ENCODE measurements at places on chromosomes 1 and 21. TPM values are rescaled to one million over a fixed set of nuclear protein-coding genes. Genes with fewer than 3 reads are reported as not detected.

DNA sequence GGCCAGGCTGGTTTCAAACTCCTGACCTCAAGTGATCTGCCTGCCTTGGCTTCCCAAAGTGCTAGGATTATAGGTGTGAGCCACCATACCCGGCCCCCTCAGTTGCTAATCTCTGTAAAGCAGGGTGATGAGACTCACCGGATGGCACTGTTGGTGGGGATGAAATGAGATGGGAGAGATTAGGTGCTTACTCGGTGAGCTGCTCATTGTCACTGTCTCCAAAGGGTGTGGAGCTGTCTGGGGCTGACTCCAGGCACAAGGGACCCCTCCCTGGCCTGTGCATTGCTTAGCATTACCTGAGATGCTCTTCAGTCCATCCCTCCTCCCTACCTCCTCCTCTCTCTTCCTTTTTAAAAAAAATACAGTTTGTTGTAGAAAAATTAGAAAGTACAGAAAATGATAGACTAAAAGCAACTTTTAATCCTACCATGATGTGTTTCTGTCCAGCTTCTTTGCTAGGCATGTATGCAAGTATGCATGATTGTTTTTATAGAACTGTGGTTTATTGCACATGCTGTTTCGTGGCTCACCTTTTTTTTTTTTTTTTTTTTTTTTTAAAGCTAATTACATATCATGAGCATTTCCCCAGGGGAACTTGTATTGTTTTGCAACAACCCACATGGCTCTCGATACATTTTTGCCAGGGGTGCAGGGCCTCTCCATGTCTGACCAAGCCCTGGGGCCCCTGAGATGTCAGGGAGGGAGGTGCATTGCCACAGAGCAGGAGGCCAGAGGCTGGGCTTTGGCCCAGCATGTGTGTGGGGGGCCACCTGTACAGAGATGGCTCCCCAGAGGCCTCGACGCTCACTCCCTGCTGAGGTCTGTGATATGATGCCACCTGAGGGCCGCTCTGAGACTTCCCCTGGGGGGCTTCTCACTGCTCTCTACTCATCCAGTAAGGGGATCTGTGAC lies 55.4 kb downstream of the ARHGEF10L start:
- DNase-seq: no peak
- H3K4me3 ChIP-seq: no peak overlapping the region
- peaks cover 3% of the 10 kb centered on the region for H3K36me3 ChIP-seq
- H3K27ac ChIP-seq: no peak overlapping the region

DNA sequence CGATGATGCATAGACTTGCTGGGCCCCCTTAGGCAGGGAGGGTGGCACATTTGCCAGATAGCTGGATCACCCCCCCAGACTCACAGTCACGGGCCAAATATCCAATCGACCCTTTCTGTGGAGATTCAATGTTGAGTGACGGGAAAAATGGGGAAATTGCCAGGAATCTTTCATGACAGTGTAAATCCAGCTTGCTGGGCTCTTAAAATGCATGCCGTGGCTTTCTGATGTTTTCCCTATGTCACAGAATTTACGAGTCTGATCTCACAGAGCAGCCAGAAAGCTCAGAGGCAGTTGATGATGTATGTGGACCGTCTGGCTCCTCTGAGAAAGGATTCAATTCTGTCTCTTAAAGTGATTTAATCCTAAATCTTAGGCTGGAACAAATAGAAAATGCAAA lies 150.1 kb upstream of the ZNF644 start:
- no peak for DNase-seq
- H3K4me3 ChIP-seq: no peak overlapping the region

DNA sequence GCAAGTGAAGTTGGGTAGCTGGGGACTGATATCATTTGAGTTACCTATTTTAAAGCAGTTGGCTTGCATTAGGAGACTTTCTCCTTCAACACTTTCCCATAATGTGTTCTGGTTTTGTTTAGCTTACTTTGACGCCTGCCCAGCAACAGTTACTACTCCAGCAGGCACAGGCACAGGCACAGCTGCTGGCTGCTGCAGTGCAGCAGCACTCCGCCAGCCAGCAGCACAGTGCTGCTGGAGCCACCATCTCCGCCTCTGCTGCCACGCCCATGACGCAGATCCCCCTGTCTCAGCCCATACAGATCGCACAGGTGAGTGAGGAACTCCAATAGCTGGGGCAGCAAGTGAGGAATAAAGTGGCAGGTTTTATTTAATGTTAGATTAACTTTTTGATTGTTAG lies 144.3 kb downstream of the CD247 start:
- no peak for DNase-seq
- peaks cover 5% of the 10 kb centered on the region for H3K4me1 ChIP-seq
- H3K4me3 ChIP-seq: no peak overlapping the region
- peaks cover 12% of the 10 kb centered on the region for H3K36me3 ChIP-seq
- H3K27ac ChIP-seq: no peak overlapping the region
- H3K27me3 ChIP-seq: no peaks in the 10 kb centered on the region

GRCh38 chr1:79264285-79264684 lies 257.8 kb upstream of the ADGRL4 start:
- peaks cover 22% of the 10 kb centered on the region for H3K4me1 ChIP-seq
- peaks cover 2% of the 10 kb centered on the region for H3K36me3 ChIP-seq
- no peak for DNase-seq
- no peaks in the 10 kb centered on the region for H3K27me3 ChIP-seq
- H3K27ac ChIP-seq: no peak overlapping the region
- no peak overlapping the region for H3K4me3 ChIP-seq

GRCh38 chr1:111908011-111908621 lies 81.4 kb downstream of the KCND3 start:
- peaks cover 38% of the 10 kb centered on the region for H3K4me1 ChIP-seq
- H3K27ac ChIP-seq: no peak overlapping the region
- DNase-seq: no peak
- peaks cover 8% of the 10 kb centered on the region for H3K27me3 ChIP-seq
- no peak overlapping the region for H3K4me3 ChIP-seq

GRCh38 chr21:43206231-43207042 lies 37.6 kb downstream of the CRYAA start:
- H3K4me1 ChIP-seq: peaks cover 3% of the 10 kb centered on the region
- no peak overlapping the region for H3K27ac ChIP-seq
- H3K4me3 ChIP-seq: no peak overlapping the region
- DNase-seq: no peak

DNA sequence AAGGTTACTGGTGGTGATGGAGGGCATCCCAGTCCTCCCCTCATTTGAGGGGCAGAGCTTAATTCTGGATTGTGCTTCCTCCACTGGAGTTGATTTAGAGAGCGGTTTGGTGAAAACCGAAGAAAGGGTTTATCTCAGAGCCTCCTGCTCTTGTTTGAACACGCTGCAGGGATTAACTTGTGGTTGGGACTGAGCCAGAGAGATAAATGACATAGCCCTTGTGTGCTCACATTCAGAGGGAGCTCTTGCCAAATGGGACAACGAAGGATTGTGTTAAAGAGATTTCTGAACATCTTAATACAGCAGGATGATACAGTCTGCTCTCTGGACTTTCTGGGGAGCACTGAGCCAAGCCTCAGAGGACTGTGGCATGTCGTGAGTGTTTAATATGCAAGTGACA lies 308.2 kb downstream of the DISC1 start:
- H3K27ac ChIP-seq: no peak overlapping the region
- peaks cover 58% of the 10 kb centered on the region for H3K4me1 ChIP-seq
- H3K36me3 ChIP-seq: no peaks in the 10 kb centered on the region
- H3K4me3 ChIP-seq: no peak overlapping the region
- no peaks in the 10 kb centered on the region for H3K27me3 ChIP-seq

- no peaks in the 10 kb centered on the region for H3K36me3 ChIP-seq
- no peak overlapping the region for H3K4me3 ChIP-seq
- DNase-seq: peak; percentile 8
- no peak overlapping the region for H3K27ac ChIP-seq
- H3K27me3 ChIP-seq: peaks cover 25% of the 10 kb centered on the region
These were observed 18.5 kb downstream of the CAMK1G start for GRCh38 chr1:209601809-209602657.

DNA sequence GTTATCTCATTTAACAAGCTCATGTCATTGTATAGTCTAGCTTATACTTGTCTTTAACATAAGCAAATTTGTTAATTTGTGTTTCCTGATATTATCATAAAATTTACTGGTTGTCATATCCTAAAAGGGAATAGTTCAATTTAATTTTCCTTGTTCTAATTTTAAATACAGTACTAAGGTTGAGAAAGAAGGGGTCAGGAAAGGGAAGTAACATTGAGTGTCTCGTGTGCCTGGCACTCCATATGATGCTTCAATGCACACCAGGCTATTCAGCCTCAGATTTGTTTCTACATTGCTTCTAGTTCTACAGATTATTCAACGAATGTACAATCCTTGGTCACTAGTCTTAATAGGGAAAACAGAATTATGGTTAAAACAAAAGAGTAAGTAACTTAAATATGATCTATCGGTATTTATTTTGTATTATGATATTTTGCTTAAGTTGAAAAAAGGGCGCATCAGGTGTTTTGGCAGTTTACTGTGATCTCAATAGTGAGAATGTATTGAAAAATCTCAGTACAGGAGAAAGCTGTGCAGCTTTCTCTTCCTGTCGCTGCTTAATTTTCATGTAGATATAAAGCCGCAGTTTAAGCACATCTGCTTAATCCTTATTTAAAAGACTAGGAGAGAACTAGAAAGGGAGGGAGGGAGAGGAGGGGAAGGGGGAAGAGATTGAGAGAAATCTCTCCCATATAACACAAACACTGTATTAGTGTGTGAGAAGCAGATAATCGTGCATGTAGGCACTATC lies 13.0 kb downstream of the PTPRC start:
- H3K27me3 ChIP-seq: no peaks in the 10 kb centered on the region
- H3K36me3 ChIP-seq: no peaks in the 10 kb centered on the region
- no peak overlapping the region for H3K4me3 ChIP-seq
- H3K27ac ChIP-seq: no peak overlapping the region
- H3K4me1 ChIP-seq: no peaks in the 10 kb centered on the region

DNA sequence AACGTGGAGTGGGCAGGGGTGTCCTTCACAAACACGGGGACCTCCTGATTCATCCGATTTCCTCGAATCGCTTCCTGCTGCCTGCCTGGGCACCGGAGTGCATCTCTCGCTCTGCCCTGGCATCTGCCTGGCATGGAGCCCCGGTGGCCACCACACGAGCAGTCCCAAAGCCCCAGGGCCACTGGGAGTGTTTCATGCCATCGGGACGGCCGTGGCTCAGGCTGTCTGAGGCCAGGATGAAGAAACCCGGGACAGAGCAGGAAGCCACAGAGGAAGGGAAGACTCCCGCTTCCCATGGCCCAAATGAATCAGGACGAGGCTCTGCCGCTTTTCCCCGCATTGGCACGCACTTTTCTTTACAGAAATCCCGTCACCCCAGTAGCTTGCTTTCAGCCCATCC lies 32.4 kb downstream of the MEGF6 start:
- H3K27me3 ChIP-seq: no peaks in the 10 kb centered on the region
- no peak overlapping the region for H3K27ac ChIP-seq
- no peaks in the 10 kb centered on the region for H3K36me3 ChIP-seq
- no peak for DNase-seq
- H3K4me1 ChIP-seq: peaks cover 4% of the 10 kb centered on the region
- no peak overlapping the region for H3K4me3 ChIP-seq

The COL16A1 gene
- 0.80 TPM for total RNA-seq

The OLFML2B gene
- total RNA-seq: 5.8 TPM

The GBP6 gene
- not detected for total RNA-seq
